Progenitor cell of endocrine pancreas (in vitro differentiated cells): ENCODE measurements at places on chromosomes 7 and 10.

- no peak for DNase-seq
Measured at GRCh38 chr10:3106928-3107425, 39.6 kb downstream of the PFKP start.

DNA sequence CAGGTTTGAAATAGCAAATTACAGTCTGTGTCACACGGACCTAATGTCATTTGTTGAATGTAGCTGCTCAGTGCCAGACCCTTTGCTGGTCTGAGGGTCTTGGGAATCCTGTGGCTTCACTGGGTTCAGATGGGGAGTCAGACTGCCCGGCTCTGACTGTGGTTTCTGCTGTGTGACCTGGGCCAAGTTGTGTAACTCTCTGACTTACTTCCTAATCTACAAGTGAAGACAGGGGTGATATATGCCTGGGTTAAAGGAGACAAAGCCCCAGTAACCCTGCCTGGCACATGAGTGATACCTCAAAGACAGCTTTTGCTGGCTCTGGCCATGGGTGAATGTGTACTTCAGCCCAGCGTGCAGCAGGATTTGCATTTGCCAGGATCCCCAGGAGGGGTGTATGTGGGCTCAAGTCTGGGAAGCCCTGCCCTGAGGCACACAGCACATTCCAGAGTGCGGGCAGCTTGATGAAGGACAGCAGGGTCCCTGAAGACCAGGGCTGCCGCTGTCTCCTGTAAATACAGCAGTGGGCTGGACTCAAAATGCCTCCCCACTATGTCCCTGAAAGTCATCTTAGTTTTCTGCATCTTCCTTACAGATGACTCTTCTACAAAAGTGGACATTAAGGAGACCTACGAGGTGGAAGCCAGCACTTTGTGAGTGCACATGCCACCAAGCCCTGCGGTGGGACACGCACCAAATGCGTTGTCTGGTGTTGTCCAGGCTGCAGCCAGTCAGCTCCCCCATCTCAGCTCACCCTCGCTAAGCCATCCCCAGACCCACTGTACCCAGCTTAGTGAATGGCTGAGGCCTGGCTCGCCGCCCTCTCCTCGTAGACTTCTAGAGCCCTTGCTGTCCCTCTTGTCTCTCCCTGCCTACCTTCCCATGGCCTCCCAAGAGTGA lies 16.4 kb downstream of the NACAD start:
- no peak for DNase-seq

GRCh38 chr7:123992913-123993518 lies 39.9 kb downstream of the TMEM229A start:
- DNase-seq, result no peak

DNA sequence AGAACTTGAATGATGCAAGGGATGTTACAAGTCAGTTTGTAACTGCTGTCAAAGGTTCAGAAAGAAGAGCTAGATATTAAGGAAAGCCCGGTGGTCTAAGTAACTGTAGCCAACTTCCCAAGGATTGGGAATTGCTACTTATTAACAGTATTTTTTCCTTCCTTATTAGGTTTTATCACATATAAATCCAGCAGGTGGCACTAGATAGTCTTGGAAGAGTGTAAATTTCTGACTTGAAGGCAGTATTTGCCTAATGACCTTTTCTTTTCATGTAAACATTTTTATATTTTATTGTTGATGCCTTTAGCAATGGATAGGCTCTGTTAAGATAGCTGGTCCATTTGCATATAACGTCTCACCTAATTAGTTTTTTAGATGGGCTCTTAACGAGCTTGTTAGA lies 51.2 kb downstream of the ANLN start:
- no peak for DNase-seq

DNA sequence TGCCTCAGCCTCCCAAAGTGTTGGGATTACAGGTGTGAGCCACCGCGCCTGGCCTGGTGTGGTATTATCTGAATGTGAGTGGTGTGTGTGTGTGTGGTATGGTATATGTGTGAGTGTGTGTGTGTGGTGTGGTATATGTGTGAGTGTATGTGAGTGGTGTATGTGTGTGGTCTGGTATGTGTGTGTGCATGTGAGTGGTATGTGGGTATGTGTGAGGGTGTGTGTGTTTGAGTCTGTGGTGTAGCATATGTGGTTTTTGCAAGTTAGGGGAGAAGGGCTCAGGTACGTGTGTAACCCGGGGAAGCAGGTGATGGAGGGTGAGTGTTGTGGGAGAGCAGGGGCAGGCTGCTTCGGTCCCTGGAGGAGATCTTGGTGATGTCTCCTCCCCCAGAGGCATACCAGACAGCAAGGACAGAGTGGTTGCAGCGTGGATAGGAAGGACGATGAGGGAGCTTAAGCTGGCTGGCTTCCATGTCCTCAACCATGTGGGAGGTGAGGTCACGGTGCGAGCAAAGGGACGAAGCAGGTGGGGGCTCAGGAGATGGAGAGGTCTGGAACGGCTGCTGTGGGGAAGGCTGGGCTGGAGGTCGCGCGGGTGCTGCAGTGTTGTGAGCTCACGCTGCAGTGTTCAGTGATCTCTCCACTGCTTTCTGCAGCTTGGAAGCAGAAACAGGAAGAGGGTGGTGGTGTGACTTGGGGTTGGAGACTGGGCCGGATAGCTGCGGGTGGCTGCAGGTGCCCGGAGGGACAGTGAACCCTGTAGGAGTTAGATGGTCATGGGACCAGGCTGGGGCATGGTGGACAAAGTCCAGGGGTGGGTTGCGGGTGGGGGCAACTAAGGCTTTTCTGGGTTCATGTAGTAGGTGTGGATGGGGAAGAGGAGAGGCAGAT lies 5.0 kb downstream of the ZYX start:
- DNase-seq, result no peak

DNA sequence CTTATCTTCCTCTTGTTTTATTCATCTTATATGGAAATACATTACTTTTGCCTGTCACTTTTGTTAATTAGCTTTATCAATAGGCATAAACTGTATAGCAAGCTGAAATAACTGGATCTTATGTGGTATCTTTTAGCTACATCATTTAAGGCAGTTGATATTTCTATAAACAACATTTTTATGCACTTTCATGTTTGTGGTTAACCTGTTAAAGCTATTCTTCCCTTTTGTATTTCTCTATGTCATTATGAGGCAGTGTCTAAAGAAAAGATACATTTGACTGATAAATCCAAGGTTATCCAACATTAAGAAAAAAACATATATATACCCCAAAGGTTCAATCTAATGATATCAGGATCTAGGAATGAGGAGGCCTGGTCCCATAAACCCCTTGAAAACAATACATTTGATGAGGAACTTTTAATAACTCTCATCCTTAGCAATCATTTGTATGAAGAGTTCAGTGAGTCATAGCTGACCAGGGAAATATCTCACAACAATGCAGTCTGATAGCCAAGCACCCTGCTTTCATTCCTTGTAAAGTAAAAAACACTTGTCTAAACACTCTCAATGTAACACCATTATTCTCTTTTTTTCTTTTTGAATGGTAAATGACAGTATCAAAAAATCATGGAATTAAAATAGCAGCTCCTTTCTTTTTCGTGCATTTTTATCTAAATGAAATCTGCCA lies 300.9 kb downstream of the NEBL start:
- DNase-seq, result no peak

GRCh38 chr7:32145911-32146310 lies 75.7 kb upstream of the PDE1C start:
- no peak for DNase-seq

DNA sequence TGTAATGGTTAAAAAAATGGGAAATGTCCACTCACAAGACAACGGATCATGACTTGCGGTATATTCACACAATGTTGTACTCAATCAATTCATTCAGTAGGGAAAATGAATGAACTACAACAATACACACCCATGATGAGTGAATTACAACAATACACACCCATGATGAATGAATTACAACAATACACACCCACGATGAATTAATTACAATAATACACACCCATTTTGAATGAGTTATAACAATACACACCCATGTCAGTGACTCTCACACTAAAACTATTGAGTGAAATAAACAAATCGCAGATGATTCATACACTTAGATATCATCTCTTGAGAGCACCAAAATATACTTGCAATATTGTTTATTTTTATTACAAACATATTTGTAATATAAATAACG lies 174.6 kb downstream of the FRMD4A start:
- no peak for DNase-seq

GRCh38 chr7:117707080-117707479 lies 166.2 kb downstream of the CTTNBP2 start:
- DNase-seq, result no peak

GRCh38 chr7:144474800-144475615 lies 71.5 kb upstream of the NOBOX start:
- DNase-seq, result no peak

GRCh38 chr7:28389504-28390395 lies 22.6 kb upstream of the CREB5 start:
- no peak for DNase-seq

DNA sequence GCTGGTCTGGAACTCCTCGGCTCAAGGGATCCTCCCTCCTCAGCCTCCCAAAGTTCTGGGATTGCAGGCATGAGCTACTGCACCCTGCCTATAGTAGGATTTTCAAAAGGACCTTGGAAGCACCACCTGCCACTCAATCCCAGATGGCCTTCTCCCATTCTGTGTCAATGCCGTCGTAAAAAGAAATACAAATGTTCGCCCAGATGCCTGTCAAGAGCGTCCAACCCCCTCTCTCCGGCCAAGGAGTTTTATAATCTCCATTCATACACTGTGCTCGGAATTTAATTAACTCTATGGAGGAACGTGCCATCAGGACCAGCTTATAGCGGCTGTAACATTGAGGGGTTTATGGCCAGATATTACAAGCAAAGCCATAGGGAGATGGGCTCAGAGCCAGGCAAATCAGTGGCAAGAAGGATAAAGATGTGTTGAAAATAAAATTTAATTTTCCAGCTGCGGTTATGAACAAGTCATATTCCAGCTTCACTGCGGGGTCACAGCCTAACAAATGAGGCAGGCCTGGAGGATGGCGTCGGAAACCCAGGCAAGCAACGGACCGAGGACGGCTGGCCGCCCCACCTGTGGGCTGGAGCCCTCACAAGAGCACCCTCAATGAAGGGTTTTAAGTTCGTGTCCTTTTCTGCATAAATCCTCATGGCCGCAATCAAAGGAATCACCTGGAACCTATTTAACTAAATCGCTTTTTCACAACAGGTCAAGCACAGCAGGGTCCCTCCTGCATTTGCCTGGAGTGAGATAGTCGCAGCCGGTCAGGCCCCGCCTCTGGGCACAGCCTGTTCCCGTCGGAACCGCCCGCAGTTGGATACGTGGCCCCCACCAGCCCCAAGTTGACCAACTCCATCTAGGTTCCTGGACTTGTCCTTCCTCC lies 374.5 kb upstream of the FOXK1 start:
- DNase-seq, result no peak

DNA sequence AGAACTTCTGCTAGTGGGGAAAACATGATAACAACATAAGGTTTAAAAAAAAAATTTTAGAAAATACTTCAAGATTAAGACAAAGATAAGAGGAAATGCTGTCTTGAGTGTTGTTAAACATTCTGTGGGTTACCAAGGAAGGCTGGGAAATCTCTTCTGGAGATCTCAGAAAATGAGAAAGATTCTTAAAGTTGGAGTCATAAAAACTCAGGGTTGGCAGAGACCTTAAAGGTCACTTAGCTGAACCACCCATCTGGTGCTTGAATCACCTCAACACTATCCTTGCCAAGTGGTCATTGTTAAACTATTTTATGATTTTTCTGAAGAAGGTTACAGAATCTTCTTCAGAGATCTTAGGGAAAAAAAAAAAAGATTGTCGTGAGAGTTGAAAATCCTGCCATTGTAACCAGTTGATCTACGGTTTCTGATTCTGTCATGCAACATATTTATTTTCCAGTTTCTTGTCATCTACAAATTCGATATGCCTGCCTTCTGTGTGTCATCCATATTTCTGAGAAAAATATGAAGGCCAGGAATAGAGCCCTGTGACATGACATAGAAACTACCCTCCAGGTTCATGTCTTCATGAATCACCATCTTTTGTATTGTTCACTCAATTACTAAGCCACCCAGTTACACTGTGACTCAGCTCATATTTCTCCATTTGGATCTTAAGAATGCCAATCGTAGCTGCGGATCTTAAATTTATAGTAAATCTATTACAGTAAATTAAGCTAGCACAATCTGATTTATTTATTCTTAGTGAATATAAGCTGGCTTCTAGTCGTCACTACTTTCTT lies 179.2 kb downstream of the ST7 start:
- DNase-seq, result no peak

DNA sequence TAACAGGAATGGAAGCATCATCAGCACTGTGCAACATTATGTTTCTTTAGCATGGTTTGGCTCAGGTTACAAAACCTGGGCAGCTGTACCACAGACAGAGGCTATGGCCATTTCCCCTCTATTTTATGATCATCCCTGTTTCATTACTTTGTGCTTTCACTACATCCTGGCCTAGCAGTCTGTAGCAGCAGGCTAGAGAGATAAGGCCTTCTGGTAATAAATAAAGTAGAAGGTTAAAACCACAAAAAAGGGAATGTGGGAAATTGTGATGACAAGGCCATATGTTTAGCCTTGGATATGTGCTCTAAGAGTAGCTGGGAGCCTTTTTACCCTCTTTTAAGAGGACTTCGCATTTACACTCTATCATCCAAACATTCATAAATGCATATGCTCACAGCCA lies 266.2 kb upstream of the PHF14 start:
- no peak for DNase-seq

DNA sequence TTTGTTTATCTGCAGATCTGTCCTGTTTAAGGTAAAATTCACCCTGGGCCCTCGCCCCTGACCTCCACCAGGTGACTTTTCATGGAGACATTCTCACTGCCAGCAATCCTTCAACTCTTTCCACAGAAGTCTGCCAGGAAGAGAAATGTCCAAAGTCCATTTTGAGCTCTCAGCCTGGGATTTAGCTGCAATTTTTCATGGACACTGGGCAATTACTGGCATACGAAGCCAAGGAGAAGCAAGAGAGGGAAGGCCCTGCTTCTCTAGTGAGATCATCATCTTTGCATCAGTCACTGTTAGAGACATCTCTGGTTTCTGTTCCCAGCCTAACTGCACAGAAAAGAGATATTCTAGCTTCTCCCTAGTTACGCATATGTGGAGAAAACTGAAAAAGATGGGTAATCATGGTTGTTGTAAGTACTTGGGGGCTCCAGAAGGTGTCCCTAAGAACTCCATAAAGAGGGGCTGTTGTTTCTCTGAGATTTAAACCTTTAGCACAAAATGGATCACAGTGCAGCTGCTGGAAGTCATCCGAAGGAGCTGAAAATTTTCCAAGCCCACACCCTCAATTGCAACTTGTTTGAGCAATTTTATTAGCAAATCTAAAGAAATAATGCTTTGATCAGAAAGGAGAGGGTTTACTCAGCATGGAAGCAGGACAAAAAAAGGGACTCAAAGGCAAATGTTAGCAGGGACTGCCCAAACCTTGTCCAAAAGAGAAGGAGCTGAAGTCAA lies 168.9 kb downstream of the SNX10 start:
- DNase-seq, result no peak

- no peak for DNase-seq
Measured at GRCh38 chr7:158834878-158835784, 5.8 kb upstream of the ESYT2 start.

GRCh38 chr7:37781156-37781555 lies 67.2 kb upstream of the NME8 start:
- DNase-seq, result no peak

DNA sequence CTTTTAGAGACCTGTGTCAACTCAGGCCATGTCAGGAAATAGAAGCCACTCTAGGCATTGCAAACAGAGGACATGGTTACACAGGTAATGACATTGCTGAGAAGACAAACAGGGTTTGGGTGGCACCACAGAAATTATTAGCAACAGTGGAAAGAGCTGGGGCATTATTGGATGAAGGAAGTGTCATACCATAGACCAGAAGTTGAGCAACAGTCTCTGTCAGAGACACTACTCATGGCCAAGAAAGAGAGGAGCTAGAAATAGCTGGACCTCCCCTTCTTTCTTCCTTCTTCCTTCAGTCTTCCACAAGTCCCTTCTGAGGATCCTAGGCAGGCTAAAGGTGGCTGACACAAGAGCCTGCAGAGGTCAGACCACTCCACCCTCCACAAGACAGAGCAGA lies 4.2 kb upstream of the LIPA start:
- DNase-seq, result no peak
